Stimulated activated CD4-positive, alpha-beta T cell treated with anti-CD3 and anti-CD28 coated beads, Interleukin-2, amount 100 ng/mL, for 24 hours (primary cell): ENCODE measurements at places on chromosomes 13 and 19.

- no peak for DNase-seq
These were observed 68.6 kb downstream of the DPF1 start for GRCh38 chr19:38155453-38155852.

GRCh38 chr19:35639863-35640262, 1.7 kb upstream of the ETV2 start:
- DNase-seq, result no peak

DNA sequence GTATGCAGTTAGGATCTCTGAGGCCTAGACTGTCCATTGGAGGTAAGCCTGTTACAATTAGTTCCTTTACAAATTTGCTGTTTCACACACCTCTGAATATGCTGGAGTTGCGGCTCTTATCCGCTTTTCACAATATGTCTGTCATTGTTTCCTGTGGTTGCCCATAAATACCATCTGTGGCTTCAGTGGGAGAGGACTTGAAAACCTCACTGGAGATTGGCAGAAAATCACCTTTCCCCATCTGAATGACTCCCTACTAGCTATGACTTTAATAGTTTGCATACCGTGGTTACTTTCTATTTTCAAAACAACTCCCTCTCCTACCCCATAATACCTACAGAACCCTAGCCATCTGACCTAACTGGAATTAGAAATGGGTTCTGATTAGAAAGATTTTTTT, 454.3 kb downstream of the PCDH17 start:
- DNase-seq, result no peak

GRCh38 chr19:46173886-46174480, 25.9 kb downstream of the IGFL2 start:
- no peak for DNase-seq

- no peak for DNase-seq
These were observed 1100.7 kb upstream of the PRR20A start for GRCh38 chr13:56039992-56040391.

- DNase-seq, result no peak
These were observed 12.5 kb upstream of the CYP2A6 start for GRCh38 chr19:40862785-40863184.
